ENCODE measurements at places on chromosomes 13 and 19. TPM values are rescaled to one million over a fixed set of nuclear protein-coding genes. Genes with fewer than 3 reads are reported as not detected.
A peak's percentile ranks its signal among the peaks of the same experiment; 100 is the strongest.

- no peak for DNase-seq
Observed at GRCh38 chr13:49454388-49455006, 10.4 kb downstream of the SETDB2 start.

ADPRHL1 gene
- 468 TPM for total RNA-seq

ZNF567 gene
- total RNA-seq: 3.2 TPM

DNA sequence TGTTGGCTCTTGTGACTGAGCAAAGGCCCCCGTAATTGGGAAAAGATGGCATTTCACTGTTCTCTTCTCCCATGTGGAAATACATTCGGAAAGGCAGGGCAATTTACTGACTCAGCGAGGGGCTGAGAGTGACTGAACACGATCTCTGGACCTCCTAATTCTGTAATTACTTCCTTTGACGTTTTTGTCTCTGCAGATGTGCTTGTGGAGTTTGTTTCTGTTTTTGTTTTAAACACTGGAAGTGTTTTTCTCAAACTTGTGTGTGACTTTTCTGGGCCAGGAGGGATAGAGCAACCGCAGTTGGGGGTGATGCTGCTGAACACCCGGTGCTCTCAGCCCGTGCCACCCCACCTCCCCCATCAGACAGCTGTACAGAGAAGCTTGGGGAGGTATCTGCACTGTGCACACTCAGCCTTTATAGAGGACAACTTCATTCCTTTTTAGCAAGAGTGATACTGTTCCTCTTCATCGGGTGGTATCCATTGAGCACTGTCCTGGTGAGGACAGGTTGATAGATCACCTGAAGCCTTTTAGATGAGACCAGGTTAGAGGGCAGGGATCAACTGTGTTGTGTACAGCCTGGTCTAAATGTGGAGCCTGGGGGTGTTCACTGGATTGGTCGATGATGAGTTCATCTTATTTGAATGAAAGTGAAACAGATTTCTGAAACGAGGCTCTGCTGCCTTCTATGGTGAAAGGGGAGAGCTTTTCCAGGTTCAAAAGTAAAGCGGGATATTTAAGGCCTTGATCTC lies 117.4 kb downstream of the ESD start:
- no peak for DNase-seq

MEF2B gene
- total RNA-seq: 1.4 TPM

- DNase-seq: peak; percentile 100
Observed at GRCh38 chr19:45792470-45793177, at the start of gene DMWD. DMWD (minus strand) TSS chr19:45792845; CDS start chr19:45792756, 89 bp downstream.

APOC4 gene
- not detected for total RNA-seq

DNA sequence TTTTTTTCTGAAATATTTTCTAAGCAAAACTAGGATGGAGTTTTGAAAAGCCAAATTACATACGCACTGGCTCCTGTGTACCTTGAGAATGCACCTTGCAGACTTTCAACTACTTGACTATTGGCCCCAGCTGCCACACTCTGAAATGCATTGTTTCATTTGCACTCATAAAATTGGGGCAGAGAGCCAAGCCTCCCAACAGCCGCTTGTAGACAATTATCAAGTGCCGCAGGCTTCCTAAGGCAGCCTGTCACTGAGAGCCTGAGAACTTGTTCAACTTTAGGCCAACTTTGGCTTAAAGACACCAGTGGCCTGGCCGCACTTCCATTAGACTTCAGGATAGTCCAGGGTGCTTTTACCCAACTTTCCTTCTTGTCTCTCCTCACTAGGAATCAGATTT lies 115.7 kb upstream of the STARD13 start:
- DNase-seq: peak; percentile 55

DNA sequence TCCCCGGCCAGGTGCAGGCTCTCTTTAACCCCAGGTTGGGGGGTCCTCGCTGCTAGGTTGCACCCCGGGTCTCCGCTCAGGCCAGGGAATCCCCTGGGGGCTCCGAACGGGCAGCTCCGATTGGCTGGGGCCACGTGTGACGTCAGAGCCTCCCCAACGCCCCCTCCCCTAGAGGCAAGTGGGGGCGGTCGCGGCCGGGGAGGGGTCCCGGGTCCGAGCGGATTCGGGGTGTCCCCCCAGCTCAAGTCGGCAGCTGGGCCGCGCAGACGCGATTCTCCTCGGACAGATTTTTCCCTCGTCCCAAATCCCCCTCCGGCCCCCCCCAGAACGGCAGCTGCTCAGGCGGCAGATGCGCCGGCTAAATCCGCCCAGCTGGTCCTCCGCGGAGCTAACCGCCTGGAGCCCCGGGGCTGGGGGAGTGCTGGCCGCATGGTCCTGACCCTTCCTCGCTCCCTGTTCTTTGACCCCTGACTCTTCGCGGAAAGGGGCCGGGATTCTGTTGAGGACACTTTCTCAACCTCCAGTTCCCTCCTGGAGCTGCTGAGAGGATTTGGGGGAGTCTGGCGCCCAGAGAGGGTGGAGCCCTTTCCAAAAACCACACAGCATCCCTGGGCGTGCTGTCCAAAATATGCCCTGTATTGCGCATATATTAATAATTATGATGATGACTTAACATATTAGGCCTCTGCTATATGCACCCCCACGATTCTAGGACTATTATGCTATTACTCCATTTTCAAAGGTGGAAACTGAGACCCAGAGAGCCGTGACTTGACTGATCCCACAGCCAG lies 25.4 kb upstream of the SEMA6B start:
- no peak for DNase-seq

DNA sequence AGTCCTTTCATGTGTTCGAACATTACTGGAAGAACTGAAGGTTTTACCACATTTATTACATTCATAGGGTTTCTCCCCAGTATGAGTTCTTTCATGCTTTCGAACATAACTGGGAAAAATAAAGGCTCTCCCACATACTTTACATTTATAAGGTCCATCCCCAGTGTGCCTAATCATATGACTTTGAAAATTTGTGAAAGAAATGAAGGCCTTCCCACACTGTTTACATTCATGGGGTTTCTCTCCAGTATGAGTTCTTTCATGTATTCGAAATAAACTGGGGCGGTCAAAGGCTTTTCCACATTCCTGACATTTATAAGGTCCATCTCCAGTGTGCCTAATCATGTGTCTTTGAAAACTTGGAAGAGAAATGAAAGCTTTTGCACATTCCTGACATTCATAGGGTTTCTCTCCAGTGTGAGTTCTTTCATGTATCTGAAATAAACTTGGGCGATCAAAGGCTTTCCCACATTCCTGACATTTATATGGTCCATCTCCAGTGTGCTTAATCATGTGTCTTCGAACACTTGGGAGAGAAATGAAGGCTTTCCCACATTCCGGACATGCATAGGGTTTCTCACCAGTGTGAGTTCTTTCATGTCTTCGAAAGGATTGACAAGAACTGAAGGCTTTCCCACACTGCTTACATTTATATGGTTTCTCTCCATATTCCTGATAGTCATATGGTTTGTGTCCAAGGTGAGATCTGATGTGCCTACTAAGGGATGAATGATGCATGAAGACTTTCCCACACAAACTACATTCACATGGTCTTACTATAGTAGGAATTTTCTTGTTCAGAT lies 24.0 kb downstream of the ZNF564 start:
- DNase-seq: no peak

DNA sequence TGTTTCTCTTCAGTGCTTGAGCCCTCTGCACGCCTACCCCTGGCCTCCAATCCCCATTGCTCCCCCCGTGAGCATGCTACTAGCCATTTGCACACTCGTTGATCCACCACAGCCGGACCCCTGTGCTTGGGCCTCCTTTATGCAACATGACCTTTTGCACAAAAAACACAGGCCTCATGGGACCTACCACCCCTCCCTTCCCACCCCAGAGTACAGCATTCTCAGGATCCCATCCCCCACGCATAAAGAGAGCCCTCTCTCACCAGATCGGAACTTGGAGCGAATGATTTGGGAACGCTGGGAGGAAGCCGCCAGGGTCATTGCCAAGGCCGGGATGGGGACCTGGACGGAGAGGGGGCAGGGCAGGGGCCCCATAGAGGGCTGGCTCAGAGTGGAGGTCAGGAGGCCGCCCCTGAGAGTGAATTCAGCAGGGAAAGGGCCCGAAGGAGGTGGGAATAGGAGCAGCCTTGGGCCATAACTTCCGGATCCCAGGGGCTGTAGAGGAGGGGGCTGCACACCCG lies 754 bp downstream of the MAMSTR start:
- DNase-seq: no peak

GRCh38 chr13:80386002-80386401 lies 45.1 kb upstream of the SPRY2 start:
- no peak for DNase-seq

- no peak for DNase-seq
Observed at GRCh38 chr19:43553656-43554055, 20.7 kb downstream of the ZNF575 start.

GRCh38 chr13:43388282-43389034 lies 365.1 kb downstream of the DNAJC15 start:
- DNase-seq: no peak

LRRC4B gene
- 0.92 TPM for total RNA-seq

- DNase-seq: no peak
Observed at GRCh38 chr13:57897225-57897624, 265.7 kb downstream of the PCDH17 start.

HSD17B14 gene
- 1.0 TPM for total RNA-seq

DNA sequence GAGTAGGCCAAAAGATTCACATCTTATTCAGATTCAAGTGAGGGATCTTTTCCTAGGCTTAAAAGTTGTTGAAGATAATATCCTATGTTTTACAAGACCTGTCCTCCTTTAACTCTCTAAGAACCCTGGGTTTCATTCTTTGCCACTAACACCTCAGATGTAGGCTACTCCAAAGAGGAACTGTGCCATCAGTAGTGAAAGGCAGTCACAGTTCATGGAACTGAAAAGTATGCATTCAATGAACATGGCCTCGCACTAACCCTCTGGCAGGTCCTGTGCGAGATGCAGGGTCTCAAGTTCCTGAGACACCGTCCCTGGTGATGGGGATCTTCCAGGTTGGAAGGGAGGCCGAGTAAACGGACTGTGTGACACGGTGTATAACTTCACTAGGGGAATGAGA lies 4.3 kb downstream of the LGALS14 start:
- DNase-seq: no peak

GRCh38 chr19:30552593-30552992 lies 180.4 kb downstream of the ZNF536 start:
- DNase-seq: no peak

DNA sequence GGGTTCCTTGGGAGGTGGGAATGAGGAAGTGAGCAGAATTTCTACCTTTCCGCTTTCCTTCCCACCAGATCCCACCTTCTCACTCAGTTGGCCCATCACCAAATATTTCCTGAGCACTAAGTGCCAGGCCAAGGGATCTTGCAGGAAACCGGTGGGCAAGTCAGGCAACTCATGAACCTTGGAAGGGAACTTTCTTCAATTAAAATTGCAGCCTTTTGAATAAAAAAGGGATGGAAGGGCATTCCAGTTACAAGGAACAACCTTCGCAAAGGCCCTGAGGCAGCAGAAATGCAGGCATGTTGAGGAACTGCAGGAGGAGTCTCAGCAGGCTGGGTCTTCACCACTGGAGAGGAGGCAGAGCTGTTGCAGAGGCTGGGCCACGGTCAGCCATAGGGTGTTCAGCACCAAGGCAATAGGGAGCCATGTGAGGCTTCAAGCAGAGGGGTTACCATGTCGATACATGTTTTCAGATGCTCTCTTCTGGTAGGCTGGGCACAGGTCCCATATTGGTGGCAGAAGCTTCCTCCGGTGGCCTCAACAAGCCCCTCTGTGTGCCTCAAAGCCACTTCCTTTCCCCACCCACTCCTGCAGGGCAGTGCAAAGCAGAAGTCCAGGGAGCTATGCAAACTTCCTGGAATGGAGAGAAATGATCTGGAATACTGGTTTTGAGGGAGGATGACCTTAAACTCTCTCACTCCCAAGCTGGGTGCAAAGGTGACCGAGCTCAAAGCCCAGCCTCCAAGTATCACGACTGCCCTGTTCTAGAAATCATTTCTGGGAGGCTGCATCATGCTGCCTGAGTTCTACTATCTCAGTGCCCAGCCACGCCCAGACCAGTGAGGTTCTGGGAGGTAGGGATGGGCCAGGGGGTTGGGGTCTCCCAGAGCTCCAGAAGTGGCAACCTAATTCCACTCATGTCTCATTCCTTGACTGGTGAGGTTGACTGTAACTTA lies at the start of gene FUT6:
Gene FUT6 (minus strand): TSS at position 638 of the 953 bp plus-strand sequence. CDS start 7,135 bp downstream, outside the sequence.
- DNase-seq: no peak

DNA sequence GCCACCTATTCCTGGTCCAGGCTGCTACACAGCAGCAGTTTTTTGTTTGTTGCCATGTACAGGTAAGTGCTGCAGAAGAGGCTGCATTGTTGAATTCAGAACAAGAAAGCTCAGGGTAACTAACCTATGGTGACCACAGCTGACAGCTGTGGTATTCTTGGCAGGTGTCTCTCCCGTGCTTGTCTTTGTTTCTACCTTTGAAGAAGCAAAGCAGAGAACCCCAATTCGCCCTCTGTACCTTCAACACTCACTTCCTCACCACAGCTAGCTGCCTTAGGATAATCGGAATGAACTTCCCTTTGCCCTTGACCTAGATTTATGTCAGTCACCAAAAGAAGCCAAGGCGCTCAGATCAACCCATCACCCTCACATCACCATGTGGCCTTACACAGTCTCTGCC lies 1703.3 kb upstream of the SLC10A2 start:
- no peak for DNase-seq

LTBP4 gene
- 324 TPM for total RNA-seq

- no peak for DNase-seq
Observed at GRCh38 chr13:30039511-30039911, 189.1 kb upstream of the UBL3 start.

GRCh38 chr13:50585674-50586413 lies 257.6 kb downstream of the DLEU7 start:
- DNase-seq: no peak

SULT2B1 gene
- total RNA-seq: 0.43 TPM

DNA sequence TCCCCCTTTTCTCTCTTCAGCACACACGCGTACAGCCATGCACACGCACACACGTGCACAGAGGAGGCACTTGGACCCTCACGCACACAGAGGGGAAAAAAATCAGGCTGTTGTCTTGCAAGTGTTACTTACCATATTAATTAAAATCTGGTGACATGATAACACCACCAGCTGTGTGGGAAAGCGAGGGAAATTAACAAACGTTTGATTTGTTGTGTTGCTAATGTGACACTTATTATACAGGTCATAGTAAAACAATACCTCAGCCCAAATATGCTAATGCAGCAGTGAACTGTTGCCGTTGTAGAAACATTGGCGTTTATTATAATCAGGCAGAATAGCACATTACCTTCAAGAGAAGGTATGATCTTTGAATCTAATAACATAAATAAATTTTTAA lies 211.7 kb downstream of the TEX29 start:
- no peak for DNase-seq

GRCh38 chr13:106609116-106609515 lies 41.2 kb upstream of the ARGLU1 start:
- no peak for DNase-seq

- DNase-seq: no peak
Observed at GRCh38 chr13:86445672-86446071, 646.5 kb upstream of the SLITRK6 start.

- DNase-seq: no peak
Observed at GRCh38 chr13:39302820-39303219, 264.6 kb downstream of the NHLRC3 start.

CA11 gene
- 8.4 TPM for total RNA-seq

- DNase-seq: no peak
Observed at GRCh38 chr19:44609219-44609618, 4.1 kb upstream of the IGSF23 start.
